ENCODE measurements at places on chromosomes 2 and 18.

GRCh38 chr18:25239151-25239550 lies 112.8 kb downstream of the ZNF521 start:
- DNase-seq: no peak

DNA sequence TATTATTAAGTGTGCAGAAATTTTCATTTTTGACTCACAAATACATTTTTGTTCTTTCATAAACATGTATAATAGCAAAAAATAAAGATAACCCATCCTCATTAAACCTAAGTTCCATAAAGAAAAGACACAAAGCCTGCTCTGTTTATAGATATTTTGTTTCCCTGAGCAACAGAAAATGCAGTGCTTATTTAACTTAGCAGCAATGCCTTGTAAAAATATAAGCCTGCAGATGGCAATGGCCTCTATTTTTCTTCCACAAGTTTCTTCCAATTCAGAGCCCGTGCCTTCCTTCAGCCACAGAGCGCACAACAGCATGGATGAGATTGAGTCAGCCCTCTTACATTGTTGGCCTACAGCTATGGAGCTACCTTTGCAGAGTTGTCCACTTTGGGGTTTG lies 43.6 kb downstream of the PKP4 start:
- no peak for DNase-seq

- DNase-seq: no peak
These were observed 34.7 kb downstream of the SPOPL start for GRCh38 chr2:138536302-138536701.

GRCh38 chr18:23877371-23877770 lies 137.2 kb upstream of the TTC39C start:
- no peak for DNase-seq

DNA sequence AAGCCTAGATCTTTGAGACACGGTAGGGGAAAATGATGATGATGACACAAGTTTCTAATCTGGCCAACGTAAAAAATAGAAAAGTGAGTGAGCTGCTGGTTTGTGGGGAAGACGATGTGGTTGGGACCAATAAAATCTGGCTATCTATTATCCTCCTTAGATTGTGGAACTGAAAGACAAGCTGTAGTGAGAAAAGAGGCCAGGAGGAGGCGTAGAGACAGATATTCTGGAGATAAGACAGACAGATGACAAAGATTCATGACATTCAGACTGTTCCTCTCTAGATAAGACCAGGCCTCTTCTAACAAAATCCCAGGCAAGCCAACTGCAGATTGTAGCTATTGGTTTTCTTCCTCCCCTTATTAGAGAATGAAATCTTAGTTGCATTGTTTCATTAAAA lies 376.3 kb upstream of the UBE2E3 start:
- DNase-seq: no peak

GRCh38 chr2:62738981-62739936 lies 33.7 kb downstream of the EHBP1 start:
- DNase-seq: no peak

- no peak for DNase-seq
These were observed 69.1 kb downstream of the CWC22 start for GRCh38 chr2:179938026-179938425.

GRCh38 chr2:143717053-143717452 lies 587.8 kb downstream of the ARHGAP15 start:
- DNase-seq: no peak

Measured in left ventricle myocardium superior (tissue), 1 donor.